NCI-H1694 (cell line): ENCODE measurements at places on chromosomes 1 and 21.
A peak's percentile ranks its signal among the peaks of the same experiment; 100 is the strongest.

DNA sequence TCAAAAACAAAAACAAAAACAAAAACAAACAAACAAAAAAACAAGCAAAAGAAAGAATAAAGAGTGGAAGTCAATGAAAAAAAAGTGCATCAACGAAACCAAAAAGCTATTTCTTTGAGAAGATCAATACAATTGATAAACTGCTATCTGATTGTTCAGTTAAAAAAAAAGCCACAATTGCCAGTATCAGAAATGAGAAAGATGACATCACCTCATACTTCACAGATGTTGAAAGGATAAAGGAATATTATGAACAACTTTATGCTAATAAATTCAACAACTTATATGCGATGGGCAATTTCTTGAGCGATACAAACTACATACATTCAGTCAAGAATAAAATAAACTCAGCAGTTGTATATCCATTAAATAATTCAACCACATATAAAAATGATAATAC lies 2.2 kb upstream of the LRRC3 start:
- DNase-seq, result no peak

DNA sequence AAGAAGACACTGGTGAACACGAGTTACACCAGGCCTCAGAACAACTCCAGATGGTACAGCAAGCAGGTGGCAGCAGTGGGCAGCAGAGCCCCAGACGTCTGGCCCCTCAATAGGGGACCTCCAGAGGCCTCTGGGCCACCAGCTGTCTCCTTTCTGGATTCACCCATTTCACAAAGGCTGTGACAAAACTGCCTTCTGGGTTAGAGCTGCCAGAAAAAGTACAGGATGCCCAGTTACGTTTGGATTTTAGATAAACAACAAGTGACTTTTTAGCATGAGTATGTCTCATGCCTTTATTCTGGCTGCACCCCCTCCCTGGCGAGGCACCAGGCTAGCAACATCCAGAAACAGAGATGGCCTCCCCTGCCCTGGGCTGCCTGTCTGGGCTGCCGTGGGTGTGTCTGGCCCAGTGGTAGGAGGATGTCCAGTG lies 30.1 kb downstream of the ITPKB start:
- peak; percentile 48 for DNase-seq

DNA sequence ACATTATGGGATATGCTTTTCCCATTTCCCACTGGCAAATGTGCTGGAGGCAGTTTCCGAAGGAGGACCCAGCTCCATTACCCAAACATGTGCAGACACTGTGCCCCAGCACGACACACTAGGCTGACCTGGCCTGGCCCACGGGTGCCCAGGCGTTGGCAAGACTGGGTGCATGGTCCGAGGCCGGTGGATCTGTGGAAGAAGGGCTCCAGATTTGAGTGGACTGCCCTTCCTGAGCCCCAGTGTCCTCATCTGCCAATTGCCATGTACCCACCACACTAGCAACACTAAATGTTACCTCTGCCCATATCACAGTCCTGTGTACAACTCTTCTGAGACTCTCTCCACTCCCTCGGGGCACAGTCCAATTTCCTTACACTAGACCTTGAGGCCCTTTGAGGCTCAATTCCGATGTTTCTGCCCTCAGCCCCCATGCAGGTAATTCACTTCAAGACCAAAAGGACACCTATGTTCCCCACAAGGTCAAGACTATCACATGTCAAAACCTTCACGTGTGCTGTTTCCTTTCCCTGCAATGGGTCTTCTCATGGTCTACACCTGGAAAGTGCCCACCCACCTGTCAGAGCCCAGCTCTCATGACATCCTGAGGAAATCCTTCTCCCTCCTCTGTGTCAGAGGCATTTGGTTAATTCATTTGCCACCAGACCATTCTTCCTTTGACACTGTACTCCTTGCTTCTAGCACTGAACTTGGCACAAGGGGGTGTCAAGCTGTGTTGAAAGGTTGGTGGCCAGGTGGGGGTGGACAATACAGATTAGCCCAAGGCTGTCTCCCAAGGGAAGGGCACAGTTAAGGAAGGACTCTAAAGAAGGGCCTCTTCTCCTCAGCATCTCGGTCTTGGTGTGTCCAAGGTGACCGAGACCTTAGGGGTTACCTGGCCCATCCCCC lies 124.9 kb downstream of the DMRTB1 start:
- no peak for DNase-seq

- DNase-seq, result no peak
Measured at GRCh38 chr1:61149010-61149860, 66.9 kb downstream of the NFIA start.

DNA sequence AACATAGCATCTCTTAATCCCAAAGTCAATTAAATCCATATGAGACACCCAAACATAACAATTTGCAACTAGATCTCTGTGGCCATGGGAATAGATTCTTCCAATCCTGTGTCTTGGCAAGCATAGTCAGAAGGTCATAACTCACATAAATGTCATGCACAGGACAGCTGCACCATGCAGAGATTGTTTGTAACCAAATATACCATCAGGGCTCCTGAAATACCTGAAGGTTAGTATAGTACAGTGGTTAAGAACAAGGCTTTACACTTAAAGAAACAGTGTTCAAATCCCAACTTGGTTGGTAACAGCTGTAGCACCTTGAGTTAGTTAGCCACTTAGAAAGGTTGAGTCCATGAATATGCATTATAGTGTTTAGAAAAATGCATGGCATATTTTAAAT lies 82.6 kb upstream of the CCDC190 start:
- no peak for DNase-seq

- no peak for DNase-seq
Measured at GRCh38 chr1:26857473-26858060, 5.4 kb upstream of the SFN start.

- no peak for DNase-seq
Measured at GRCh38 chr1:41381692-41382479, 20.7 kb downstream of the FOXO6 start.

- no peak for DNase-seq
Measured at GRCh38 chr1:240808381-240808780, 196.4 kb upstream of the GREM2 start.

- no peak for DNase-seq
Measured at GRCh38 chr1:11898086-11898785, 28.0 kb downstream of the KIAA2013 start.

GRCh38 chr1:21052034-21052433 lies 124.7 kb downstream of the EIF4G3 start:
- DNase-seq, result no peak

DNA sequence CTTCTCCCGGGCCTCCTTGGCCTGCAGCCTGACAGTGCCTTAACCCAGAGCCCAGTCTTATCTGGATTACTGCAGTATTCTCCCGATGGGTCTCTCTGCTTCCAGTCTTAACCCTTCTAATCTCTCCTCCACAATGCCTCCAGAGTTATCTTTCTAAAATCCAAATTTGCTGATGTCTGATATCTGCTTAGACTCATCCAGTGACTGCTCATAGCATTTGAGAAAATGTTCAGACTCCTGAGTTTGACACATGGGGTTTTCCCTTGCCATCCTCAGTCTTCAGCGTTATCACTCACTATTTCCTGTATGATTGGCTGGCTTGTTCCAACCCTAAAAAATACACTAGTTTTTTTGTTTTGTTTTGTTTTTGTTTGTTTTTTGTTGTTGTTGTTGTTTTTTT lies 102.0 kb downstream of the FMN2 start:
- no peak for DNase-seq

DNA sequence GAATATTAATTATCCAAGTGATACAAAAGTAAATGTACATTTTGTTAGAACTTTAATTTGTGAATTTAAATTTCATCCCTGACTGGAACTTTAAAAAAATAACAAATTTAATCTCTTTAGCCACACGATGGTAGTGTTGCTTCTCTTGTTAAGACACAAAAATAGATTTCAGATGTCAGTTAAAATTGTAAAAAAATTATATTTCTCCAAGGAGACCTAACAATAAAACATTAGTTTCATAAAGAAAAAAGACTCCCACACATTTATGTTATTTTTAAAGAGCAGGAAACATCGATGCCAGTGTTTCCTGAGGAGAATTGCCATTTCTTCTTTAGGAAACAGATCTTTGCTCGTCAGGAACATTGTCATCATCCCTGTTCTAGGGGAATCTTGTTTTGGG lies 74.0 kb upstream of the DEPDC1 start:
- DNase-seq, result no peak

GRCh38 chr1:12507631-12508030 lies 110.4 kb downstream of the DHRS3 start:
- no peak for DNase-seq

DNA sequence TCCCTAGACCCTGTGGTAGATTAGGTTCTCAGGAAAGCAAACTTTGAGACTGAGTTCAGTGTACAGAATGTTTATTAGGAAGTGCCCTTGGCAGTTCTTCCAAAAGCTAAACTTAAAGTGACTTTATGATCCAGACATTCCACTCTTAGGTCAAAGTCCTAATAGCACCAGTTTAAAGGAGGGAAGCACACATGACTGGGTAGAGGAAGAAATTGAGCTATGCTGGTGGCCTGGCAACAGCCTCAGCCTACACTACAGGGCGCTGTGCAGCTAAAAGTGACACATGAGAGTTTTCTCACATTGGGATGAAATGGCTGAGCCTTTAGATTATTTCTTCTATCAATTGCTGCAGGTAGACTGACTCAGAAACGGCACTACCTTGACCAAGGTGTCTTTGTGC lies 280.4 kb downstream of the BRINP2 start:
- no peak for DNase-seq

DNA sequence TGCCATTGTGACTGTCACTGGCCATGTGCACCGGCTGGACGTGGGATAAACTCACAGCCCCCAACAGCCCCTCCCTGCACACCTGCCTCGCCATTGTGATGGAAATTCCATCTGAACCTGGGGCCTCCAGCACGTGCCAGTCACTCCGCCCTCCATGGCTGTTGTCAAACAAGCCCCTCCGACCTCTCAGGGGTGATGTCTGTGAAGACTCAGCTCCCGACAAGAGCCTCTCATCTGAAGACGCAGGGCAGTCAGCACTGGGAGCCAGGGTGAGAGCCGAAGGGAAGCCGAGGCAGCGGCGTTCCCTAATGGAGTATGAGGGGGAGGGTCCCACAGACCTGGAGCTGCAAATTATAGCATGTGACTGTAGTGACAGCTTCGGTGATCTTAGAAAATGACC lies 1.4 kb upstream of the KRTAP10-2 start:
- DNase-seq, result no peak

GRCh38 chr1:231376101-231376500 lies 38.0 kb downstream of the SPRTN start:
- DNase-seq, result no peak

DNA sequence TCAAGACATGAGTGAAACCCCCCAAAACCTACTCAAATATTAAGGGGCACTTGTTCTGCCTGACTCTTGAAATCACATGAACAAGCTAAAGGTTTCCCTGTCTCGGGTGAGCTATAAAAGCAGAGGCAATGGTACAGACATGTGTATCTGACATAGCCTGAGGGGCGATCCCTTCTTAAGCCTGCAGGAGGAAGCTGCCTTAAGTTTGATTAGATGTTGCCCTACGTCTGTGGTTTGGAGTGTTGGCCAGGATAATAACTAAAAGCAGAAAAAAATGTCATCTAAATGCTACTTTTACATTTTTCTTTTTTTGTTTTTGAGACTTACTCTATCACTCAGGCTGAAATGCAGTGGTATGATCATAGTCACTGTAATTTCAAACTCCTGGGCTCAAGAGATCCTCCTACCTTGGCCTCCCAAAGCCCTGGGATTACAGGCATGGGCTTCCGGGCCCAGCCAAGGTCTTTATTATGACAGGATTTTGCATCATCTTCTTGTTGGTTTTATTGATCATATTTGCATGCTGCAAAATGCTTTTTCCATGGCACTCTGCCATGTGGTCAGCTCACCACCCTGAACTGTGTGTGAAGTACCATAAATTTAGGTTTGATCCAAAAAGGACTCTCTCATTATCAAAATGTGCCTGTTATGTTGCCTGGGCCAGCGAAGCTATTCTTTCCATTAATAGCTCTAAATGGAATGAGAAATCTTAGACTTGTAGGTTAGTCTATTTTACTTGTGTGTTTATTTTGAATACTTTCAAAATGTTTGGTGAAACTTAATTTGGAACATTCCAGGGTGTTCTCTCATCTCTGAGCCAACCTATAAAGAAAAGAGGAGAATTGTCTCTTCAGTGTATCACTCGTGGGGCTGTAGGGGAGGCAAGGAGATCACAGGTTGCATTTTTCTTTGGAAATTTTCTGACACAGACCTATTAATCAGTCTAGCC lies 15.0 kb upstream of the HMGN1 start:
- DNase-seq, result no peak

DNA sequence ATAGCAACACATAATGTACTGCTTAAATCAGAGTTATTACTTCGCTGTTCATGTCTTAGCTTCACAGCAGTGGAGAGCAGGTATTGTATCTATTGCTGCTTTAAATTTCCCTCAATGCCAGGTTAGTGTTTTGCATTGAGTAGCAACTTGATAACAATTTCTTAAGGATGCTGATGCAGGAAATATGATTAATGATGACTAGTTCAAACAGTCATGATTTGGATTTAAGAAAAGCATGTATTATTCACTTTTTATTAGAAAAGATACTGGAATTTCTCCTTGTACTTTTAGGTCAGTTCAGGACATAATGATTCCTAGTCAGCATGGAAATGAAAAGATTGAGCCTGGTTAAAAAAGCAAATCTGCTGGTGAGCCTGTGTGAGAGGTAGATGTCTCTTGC lies 67.2 kb upstream of the ARHGAP29 start:
- no peak for DNase-seq

GRCh38 chr1:55478742-55479141 lies 263.6 kb upstream of the USP24 start:
- DNase-seq, result peak; percentile 26

DNA sequence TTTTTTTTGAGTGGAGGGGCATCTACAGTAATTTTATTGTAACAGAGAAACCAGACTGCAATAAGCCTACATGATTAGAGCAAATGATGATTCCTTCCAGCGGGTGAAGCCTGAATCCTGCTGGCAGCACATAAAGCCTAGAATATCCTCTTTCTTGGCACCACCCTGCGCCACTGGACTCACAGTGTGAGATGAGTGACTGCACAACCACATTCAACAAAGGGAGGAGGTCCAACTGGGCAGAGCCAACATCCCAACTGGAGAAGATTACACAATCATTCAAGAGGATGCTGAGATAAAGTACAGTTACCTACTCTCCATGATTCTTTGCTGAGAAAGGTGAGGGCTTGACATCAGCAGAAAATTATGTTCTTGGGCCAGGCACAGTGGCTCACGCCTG lies 67.4 kb downstream of the TNFSF4 start:
- DNase-seq, result no peak

DNA sequence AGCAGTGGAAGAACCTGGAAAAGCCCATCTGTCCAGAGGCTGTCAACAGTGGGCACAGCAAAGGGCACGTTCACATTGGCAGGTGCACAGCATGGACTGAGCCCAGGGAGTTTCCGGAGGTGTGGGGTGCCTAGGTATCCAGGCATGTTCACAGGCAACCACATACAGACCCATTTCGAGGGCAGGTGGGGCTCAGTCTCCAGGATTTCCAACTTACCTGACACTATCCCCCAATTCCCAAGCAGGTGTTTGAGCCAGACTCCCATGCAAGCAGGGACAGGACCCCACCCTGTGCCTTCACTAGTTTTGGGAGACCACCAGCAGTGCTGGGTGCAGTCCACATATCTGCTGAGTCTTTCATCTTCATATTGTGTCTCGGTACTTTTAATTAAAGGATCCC lies 65.0 kb upstream of the IRF2BP2 start:
- DNase-seq, result no peak

- no peak for DNase-seq
Measured at GRCh38 chr1:151858886-151859665, 5.6 kb upstream of the THEM5 start.

GRCh38 chr1:182715531-182715930 lies 31.1 kb upstream of the RGS8 start:
- no peak for DNase-seq

GRCh38 chr1:1917995-1918900 lies 831 bp downstream of the TMEM52 start:
- no peak for DNase-seq

GRCh38 chr1:97041026-97041425 lies 319.4 kb downstream of the PTBP2 start:
- DNase-seq, result no peak
